PC-3 (cell line): ENCODE measurements at places on chromosomes 6 and 20. TPM values are rescaled to one million over a fixed set of nuclear protein-coding genes. Genes with fewer than 3 reads are reported as not detected.

Gene ELOVL2
- 0.91 and 1.8 TPM in 2 replicates for total RNA-seq

Gene OVOL2
- total RNA-seq = 23.1 and 36.4 TPM in 2 replicates

Gene PRDM13
- total RNA-seq = not detected in 2 replicates

Gene PDYN
- total RNA-seq = not detected in 2 replicates

- H3K4me1 ChIP-seq = peaks cover 17% of the 10 kb centered on the region
- H3K27ac ChIP-seq = peak overlapping the region; percentile 18; the same call in 1 of the 2 replicates
- peaks cover 18% of the 10 kb centered on the region for H3K36me3 ChIP-seq
- H3K27me3 ChIP-seq = no peaks in the 10 kb centered on the region
- peak; percentile 58 for DNase-seq
- no peak overlapping the region for H3K4me3 ChIP-seq
Observed at GRCh38 chr6:38057994-38058393, 238.5 kb downstream of the ZFAND3 start.

DNA sequence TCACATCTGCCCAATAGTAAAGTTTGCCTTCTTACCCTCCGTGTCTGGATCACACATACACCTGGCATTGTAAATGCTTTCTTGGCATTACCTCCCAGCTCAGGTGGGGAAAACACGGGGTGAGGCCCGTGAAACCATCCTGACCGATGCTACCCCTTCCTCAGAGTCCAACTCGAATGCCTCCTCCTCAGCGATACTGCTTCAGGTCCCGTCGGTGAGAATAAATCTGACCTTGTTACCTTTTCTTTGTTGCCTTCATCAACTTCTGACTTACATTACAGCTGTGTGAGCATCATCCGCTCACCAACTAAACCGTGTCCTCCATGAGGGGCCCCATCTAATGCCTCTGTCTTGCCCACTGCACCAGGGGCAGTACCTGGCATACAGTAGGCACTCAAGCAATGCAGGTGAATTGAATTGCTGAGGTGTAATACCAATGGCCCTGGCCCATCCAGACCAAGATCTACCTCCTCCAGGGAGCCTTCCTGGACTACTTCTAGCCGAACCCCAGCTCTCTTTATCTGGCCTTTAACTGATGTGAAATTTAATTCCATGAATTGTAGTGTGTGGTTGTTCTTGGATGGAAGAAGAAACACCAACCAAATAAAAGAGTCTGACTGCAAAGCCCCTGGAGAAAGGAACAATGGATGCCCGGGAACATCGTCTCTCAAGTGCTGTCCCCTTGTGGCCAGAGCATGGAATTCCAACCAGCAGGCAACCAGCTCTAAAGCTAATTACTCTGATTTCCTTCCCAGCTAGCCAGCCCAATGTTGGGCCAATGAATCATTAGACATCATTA is 141.5 kb downstream of the ANKRD60 start:
- DNase-seq = peak; percentile 89
- no peak overlapping the region for H3K4me3 ChIP-seq
- H3K27me3 ChIP-seq = no peaks in the 10 kb centered on the region
- peak overlapping the region; percentile 20 for H3K27ac ChIP-seq
- peaks cover 37% of the 10 kb centered on the region for H3K4me1 ChIP-seq

GRCh38 chr6:1815827-1816452 is 206.2 kb downstream of the FOXC1 start:
- H3K27ac ChIP-seq = no peak overlapping the region
- no peak overlapping the region for H3K4me3 ChIP-seq
- no peak for DNase-seq
- H3K4me1 ChIP-seq = no peaks in the 10 kb centered on the region
- H3K36me3 ChIP-seq = no peaks in the 10 kb centered on the region
- H3K27me3 ChIP-seq = no peaks in the 10 kb centered on the region

- no peak overlapping the region for H3K4me3 ChIP-seq
- DNase-seq = no peak
- H3K4me1 ChIP-seq = peaks cover 14% of the 10 kb centered on the region; the same call in 1 of the 2 replicates
- H3K27ac ChIP-seq = no peak overlapping the region
- no peaks in the 10 kb centered on the region for H3K36me3 ChIP-seq
Observed at GRCh38 chr20:22687676-22688349, 103.4 kb upstream of the FOXA2 start.

GRCh38 chr6:90350689-90351554 is 54.3 kb upstream of the BACH2 start:
- peaks cover 5% of the 10 kb centered on the region for H3K4me1 ChIP-seq
- H3K27me3 ChIP-seq = no peaks in the 10 kb centered on the region
- DNase-seq = no peak
- H3K4me3 ChIP-seq = no peak overlapping the region
- no peak overlapping the region for H3K27ac ChIP-seq
